Iris pigment epithelial cell (primary cell): ENCODE measurements at places on chromosomes 2 and 18.

DNA sequence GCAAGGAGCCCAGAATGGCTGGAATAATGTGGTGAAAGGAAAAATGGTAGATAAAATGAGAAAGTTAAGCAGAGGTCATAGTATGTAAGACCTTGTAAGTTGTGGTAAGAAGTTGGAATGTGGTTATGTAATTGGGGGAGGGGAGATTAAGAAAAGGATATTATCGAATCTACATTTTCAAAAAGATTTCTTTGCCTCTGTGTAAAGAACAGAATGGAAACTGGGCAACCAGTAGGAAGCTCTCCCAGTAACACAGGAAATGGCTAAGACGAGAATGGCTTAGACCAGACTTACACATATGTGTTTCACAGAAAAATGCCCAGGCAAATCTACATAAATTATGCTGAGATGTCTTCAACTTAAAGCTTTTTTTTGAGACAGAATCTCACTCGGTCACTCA, 13.2 kb downstream of the MEMO1 start:
- peak; percentile 71 for DNase-seq

DNA sequence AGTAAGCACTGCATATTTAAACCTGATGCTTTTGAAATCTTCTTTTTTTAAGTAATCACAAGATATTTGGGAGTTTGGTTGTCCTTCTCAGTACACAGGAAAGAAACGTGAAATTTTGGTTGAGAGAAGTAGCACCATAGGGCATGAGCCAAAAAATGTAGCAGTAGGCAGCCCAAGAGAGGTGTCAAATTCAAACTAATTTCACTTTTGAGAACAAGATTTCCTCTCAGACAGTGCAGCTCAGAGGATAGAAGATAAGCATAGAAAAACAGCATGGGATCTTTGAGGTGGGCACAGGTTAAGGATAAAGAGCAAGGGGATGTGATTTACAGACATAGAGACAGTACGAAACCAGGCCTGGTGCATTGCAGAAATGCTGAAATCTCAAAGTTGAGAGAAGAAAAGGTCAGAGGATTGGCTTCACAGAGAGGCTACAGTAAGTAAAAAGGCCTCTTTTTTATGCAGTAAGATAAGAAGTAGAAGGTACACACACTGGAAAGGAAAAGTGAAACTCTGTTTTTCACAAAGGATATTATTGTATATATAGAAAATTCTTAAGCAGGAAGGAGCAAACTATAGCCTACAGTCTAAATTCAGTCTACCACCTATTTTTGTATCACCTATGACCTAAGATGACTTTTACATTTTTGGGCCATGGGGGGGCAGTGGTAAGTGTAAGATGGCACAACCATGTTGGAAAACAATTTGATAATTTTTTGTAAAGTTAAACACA, 89.8 kb downstream of the PKP4 start:
- DNase-seq = no peak

DNA sequence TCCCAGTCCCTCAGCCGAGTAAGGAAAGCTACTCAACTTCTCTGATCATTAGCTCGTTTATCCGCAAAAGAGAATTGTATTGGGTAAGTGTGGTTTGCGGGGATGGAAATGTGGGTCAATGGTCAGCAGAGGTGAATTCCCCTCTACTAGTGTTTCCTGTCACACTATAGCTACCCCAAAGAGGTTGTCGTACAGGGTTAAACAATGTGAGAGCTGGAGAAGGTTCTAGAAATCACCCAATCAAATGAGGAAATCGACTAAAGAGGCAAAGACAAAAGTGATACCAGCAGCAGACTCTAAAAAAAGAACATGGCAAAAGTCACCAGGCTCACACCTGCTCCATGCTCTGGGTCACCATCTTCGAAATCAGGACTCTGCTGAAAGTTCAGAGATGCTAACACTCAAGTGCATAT, 144.7 kb upstream of the ITGA4 start:
- no peak for DNase-seq

GRCh38 chr2:5720426-5720825, 28.2 kb downstream of the SOX11 start:
- peak; percentile 23 for DNase-seq

DNA sequence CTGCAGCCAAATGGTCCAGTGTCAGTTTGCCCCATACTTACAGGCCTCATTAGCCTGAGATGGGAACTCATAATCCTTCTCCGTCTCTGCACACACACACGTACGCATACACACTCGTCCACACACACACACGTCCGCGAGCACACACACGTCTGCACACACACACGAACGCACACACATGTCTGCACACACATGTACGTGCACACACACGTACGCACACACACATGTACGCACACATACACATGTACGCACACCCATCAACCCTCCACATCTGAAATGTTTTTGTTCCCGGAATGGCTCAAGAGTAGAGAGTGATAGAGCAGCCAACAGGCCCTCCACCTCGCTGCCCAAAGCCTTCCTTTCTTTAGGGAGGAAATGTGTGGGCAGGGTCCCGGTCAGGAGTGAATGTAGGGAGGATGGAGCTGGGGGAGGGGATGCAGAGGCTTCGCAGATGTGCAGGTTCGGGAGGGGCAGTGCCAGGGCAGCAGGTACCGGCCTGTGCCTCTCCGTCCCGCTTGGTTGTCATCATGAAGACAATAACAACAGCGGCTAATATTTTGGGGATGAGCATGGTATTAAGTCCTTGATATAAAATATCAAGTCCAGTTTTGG, 52.7 kb downstream of the PTGR3 start:
- DNase-seq = no peak

DNA sequence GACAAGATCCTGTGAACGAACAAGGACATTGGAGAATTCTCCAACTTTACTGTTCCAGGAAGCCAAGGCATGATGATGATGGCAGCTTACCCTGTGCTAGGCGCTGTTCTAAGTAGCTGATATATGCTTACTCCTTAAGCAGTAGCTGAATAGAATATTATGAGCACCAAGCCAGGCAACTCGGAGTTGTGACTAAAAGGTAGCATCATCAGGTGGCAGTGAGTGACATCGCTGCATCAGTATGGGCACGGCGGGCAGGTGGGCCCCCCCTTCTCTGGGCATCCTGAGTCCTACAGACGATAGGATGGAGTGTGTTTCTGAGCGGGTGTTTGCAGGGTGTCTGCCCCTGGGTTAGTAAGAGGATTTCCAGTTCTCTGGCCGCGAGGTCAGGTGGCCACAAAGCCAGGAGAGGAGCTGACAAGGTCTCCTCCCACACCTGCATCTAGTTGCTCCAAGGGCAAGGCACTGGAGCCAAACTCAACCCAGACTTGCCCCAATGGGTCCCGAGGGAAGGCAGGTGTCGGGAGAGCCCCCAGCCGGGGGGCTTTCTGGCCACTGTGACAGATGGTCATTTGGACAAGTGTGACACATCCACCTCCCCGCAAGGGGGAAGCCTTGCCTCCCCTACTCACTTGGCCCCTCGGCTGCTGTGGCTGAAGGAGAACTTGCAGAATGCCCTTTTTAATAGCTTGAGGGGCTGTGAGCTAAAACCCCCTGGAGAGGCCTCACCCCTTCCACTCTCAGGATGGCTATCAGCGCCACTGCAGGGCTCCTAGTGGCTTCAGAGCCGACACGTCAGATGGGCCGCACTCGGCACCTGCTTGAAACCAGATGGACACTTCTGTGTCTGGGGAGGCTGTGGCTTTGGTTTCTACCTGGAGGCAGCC, 55.5 kb downstream of the CRACDL start:
- DNase-seq = no peak

- DNase-seq = peak; percentile 84
These were observed 122.9 kb downstream of the TANC1 start for GRCh38 chr2:159091381-159091780.

DNA sequence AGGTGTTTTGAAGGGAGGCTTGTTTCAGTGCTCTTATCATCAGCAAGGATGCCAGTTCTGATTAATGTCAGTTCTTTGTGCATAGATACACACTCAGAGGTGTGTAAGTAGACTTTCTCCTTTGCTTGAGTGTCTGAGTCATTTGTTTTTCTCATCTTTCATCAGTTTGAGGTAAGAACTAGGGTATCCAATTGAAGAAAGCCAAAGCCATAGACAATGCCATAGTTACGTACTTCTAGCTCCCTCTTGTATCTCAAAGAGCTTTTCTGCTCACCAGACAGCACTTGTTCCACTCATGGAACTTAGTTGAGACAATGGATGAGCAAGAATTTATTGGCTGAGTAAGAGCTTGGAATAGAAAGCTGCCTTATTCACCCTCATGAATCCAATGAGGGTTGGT, 520.1 kb downstream of the PIK3C3 start:
- no peak for DNase-seq

- peak; percentile 85 for DNase-seq
These were observed 61.9 kb upstream of the CREB1 start for GRCh38 chr2:207467716-207468347.

- no peak for DNase-seq
These were observed 153.0 kb upstream of the SALL3 start for GRCh38 chr18:78826631-78827030.

GRCh38 chr2:111138839-111139238, 18.1 kb downstream of the BCL2L11 start:
- DNase-seq = no peak

DNA sequence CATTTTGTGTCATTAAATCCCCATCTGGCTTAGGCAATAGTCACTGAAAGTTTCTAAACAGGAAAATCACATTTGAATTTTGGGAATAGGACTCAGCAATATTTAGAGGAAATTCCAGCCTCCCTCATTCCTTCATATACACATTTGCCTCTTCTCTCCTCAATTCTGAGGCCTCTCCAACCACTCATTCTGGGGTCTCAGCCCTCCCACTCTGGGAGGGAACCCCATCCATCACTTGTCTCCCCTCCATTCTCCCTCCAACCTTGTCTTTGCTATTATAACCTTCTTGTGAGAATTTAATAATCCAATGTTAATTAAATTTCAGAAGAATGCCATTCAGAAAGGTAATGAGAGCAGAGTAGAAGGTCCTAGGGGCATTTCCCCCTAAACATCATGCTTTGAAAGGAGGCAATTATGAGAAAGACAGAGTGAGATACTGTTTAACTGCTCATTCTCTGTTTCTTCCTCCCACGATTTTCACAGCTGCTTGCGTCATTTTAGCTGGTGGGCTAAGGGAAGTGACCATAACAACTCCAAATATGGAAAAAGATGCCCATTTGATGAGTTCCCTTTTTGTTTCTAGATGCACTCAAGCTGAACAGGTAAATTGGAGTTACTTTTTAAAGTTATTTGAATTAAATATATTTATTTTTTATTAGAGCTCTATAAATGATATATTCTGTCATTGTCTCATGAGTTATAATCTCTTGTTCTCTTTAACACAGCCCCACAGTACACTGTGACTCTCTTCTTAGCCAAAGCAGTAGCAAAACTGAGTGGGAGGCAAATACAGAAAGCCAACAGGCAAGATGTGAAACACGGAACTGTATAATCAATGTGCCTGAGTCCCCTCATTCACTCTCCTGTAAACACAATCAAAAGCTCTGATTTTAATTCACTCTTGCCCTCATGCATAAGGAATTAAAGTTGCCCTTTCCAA, 135.1 kb downstream of the DLGAP1 start:
- DNase-seq = no peak

DNA sequence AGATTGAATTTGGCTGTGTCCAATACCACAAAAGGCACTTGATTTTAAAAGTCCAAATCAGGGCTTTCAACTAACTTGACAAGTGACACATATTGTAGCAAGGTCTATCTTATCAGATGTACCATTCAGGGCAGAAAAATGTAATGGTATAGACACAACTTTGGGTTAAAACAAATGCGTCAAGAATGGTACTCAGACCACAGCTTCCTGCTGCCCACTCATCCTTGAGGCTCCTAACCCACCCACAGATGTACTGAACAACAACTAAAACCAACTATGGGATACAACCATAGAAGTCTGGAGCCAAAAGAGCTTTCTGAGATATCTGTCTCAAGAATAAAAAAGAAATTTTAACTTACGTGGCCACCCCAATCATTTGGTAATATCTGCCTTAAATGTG, 105.2 kb downstream of the RBM43 start:
- peak; percentile 32 for DNase-seq

DNA sequence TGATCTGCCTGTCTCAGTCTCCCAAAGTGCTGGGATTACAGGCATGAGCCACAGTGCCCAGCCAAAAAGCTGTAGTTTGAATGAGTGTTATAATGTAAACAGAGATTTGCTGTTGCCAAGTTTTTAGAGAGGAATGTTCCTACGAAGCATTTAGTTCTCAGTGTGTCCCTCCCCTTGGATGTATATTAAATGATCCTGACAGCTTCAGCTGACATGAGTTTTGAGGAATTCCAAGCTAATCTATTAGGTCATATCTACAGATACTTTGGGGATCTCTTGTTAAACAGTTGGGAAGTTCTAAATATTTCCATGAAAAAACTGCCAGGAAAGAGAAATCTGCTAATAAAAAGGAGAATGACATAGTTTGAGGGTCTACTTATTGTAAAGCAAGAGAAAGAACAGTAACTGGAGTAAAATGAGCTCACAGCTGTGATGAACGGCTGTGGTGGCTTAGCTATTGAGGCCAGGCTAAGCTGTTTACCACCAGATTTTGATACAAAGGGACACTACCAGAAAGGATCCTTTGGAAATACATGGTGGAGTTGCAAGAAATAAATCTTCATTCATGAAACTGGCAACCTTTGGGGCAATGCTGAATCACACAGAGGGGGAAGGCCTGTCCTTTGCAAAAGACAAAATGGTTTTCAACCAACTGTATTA, 2.6 kb upstream of the STON1 start:
- DNase-seq = peak; percentile 58

DNA sequence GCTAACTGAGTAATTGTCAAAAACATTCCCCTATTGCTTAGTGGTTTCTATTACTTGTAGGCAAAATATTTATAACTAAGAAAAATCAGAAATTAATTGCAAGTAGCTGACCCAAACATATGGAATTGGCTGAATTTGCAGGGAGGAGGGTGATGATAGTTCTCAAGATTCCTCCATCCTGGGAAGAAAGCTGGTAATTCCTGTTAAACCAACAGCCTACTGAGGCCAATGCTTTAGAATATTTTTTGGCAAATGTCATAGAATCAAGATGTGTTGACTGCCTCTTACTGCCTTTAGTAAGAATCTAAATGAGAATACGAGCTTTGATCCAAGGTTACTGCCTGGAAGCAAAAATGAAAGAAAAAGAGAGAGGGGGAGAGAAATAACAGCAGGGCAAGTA, 120.0 kb downstream of the COL6A3 start:
- DNase-seq = no peak
